Hematopoietic multipotent progenitor cell treated with erythropoietin and hydrocortisone succinate and interleukin-3 and kit ligand, for 15 days (in vitro differentiated cells): ENCODE measurements at places on chromosomes 7 and 10.

DNA sequence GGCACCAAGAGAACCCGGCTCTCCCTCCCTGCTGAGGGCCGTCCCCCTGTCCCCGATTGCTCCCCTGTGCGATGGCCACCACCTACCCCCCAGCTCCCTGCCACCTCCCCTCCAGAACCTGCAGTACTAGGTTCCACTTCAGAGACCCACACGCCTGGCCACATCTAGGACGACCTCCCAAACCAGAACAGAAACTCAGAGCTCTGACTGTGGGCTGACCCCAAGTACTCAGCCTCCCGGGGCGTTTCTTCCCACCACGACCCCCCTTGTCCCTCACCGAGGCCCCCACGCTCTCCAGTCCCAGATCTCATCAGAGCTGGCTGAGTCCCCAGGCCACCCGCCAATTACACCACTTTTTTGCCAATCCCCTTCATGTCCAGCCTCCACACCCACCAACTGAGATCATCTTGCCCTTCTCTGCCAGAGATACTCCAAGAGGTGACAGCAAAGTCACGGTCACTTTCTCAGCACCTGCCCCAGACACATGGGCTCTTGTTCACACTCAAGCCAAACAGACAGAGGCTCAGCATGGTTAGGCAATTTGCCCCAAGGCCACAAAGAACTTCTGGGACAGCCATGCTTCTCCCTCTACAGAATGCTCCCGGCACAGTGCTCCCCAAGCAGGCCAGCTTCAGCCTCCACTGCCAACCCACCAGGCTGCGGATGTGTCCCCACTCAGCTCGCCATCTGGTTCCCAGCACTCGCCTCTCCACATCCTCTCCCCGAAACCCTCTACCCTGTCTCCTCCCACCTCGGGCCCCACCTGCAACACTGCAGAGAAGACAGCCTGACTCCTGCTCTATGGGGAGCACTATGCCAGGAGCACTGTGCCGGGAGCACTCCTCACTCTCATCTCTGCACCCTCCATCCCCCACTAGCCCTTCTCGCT is 4.7 kb downstream of the TMEM120A start:
- no peak for DNase-seq

DNA sequence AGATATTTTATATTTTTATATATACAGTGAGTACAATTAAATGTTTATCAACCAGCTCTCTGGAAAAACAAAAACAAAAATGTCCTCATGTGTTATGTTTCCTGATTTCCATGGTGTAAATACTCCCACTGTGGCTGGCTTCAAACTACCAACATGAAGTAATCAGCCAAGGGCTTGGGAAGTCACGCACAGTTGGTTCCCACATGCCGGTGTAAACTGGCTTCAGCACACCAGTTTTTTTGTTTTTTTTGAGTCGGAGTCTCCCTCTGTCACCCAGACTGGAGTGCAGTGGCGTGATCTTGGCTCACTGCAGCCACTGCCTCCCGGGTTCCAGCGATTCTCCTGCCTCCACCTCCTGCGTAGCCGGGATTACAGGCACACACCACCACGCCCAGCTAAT is 11.8 kb downstream of the OSBPL3 start:
- no peak for DNase-seq

DNA sequence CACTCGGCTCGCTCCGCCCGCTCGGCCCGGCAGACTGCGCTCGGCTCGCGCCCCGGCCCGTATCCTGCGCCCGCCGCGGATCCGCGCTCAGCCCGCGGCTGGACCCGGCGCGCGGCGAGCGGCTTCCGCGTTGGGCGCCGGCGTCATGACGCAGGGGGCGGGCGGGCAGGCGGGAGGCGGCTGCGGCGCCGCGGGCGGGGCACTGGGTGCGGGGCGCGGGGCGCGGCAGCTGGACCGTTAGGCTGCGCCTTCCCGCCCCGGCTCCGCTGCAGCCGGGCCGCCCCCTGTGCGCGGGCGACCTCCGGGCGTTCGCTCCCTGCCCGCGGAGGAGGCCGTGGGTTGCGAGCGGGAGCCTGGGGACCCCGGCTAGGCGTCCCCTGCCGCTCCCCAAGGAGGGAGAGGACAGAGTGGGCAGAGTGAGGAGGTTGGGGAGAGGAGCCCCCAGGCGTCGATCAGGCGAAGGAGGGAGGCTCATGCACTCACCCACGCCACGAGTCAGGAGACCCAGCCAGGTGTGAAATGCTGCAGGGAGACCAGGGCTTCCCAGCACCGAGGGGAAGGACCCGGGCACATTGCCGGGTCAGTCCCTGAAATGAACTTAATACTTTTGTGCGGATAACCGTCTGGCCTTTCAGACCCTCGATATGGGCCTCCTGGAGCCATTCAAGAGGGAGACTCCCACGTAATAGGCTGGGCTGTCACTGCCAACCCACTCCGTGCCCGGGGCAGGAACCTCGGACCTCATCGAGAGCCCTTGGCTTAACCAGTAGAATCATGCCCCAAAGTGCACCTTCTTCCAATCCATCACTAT is at the start of gene PIP4K2A:
Gene PIP4K2A (minus strand): TSS at position 100 of the 811 bp plus-strand sequence. CDS start 252 bp downstream, outside the sequence.
- peak; percentile 85 for DNase-seq

- no peak for DNase-seq
These were observed 6.2 kb downstream of the GSAP start for GRCh38 chr7:77409739-77410547.

- DNase-seq: no peak
These were observed 623.1 kb upstream of the MGMT start for GRCh38 chr10:128843972-128844371.

GRCh38 chr10:3631291-3631690 is 153.7 kb downstream of the KLF6 start:
- no peak for DNase-seq

- no peak for DNase-seq
These were observed 29.0 kb upstream of the ATXN7L1 start for GRCh38 chr7:105905209-105905909.

DNA sequence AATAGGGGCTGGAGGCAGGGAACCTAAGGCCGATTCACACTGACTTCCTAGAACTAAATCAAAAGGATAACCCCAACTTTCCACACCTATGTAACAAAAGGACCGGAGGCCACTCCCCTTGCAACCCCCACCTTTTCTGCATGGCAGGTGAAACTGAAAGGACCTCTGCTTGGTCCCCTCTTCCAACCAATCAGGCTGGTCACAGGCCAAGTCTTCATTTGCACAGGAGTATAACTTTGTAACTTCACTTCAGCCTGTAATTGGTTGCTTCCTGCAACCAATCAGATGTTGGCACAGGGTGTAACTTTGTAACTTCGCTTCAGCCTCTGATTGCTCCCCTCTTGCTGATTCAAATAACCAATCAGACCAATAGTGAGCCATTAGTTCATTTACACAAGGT is 190.0 kb downstream of the FAM107B start:
- no peak for DNase-seq

- no peak for DNase-seq
These were observed 231.7 kb downstream of the USP6NL start for GRCh38 chr10:11379771-11380170.

DNA sequence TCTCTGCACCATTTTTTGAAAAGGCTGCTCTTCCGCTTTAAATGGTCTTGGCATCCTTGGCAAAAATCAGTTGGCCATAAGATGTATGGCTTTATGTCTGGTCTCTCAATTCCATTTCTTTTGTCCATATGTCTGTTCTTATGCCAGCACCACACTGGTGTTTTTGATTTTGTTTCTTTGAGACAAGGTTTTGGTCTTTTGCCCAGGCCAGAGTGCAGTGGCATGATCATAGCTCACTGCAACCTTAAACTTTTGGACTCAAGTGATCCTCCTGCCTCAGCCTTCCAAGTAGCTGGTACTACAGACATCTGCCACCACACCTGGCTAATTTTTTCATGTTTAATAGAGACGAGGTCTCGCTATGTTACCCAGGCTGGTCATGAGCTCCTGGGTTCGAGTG is 48.5 kb downstream of the ANLN start:
- no peak for DNase-seq

- no peak for DNase-seq
These were observed 3.2 kb upstream of the CROT start for GRCh38 chr7:87342231-87342630.

DNA sequence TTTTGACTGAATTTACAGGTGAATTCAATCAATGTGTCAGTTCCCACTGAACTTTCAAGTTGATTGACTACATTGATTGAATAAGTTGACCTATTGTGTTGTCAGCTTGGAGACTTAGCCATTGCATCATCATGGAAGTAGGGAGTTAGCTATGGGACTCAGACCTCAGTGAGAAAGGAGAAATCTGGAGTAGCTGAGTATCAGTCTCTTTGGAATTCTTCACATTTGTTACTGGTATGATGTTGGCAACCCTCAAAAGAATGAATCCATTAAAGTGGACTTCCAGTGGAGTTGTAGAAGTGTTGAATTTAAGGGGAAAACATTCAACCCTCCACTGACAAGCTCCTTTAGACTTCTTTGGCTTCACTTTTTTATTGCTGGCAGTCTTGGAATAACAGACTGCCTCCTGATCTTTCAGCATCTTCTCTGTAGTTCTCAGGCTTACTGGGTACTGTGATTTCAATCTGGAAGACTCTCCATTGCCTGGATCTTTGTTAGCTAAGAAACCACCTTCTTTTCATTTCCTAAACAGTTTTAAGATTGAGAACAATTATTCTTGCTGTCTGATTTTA is 160.3 kb upstream of the NRP1 start:
- no peak for DNase-seq

DNA sequence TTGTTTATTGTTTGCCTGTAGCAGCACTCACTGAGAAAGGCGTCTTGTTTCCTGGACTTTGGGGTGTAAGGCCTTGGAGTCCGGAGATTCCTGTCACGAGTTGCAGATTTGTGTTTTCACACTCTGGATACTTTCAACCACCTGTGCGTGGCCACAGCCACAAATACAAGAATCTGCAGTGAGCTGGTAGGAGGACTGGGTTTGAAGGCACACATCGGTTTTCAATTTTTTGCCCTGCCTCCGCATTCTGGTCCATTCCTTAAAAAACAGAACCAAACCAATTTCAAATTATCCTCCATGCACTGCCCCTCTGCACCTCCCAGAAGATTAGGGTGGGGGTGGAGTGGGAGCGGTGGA is 619 bp downstream of the EXOC4 start:
- peak; percentile 6 for DNase-seq

DNA sequence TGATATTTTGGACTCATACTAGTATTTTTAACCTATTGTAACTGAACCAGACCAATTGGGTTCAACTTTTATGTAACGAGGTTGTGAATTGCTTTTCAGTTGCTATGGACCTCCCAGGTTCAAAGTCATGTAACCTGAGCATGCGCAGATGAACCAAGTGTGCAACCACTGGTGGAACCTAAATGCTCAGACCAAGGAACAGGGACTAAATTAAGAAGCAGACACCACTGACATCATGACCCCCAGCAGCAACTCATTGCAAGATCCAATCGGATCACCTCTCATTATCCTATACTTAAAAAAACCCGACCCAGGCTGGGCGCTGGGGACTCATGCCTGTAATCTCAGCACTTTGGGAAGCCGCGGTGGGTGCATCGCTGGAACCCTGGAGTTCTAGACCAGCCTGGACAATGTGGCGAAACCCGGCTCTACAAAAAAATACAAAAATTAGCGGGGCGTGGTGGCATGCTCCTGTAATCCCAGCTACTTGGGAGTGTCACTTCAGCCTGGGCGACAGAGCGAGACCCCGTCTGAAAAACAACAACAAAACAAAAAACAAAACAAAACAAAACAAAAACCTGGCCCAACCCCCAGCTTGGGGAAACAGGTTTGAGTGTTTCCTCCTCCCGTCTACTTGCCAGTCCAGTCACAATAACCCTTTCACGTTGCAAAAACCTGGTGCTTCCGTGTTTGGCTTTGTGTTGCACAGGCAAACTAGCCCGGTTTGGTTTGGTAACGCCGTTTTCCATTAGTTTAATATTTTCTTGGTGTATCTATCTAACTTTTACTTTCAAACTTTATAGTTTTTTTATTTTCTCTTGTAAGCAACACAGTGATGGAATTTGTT is 11.3 kb upstream of the ZNF518A start:
- DNase-seq: no peak

DNA sequence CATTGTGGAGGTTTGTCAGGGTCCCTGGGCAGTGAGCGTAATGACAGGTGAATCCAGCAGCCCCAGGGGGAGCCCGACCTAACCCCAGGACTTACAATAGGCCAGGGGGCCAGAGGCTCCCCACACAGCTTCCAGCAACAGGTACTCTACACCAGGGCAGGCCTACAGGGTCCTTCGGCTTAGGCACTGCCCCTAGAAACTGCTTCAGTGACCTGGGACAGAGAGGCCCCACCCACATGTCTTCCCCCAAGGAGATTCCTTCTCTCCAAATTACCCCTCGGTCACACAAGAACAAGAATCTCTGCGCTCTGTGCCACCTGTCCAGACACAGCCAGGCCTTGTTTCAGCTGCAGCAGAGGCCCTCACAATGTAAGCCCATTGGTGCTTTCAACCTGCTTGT is 24.4 kb downstream of the SKIDA1 start:
- DNase-seq: no peak

GRCh38 chr7:80347173-80347572 is 164.7 kb downstream of the GNAT3 start:
- DNase-seq: no peak

DNA sequence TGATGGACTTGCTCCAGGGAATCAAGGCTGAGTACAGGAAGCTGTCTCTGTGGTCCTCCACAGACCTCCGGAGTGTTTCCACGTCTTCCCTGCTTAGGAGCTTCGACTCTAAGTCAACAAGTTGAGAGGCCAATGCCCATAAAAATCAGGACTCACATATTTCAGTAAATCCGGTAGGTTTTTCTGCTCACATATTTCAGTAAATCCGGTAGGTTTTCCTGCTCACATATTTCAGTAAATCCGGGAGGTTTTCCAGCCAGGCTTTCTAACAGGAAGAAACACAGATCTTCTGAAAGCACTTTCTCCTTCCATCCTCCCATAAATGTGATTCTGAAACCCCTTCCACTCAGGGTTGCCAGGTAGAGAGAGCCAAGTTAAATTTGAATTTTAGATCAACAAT is 340.1 kb upstream of the SHH start:
- no peak for DNase-seq

GRCh38 chr10:29033311-29033940 is 255.4 kb upstream of the LYZL1 start:
- no peak for DNase-seq

DNA sequence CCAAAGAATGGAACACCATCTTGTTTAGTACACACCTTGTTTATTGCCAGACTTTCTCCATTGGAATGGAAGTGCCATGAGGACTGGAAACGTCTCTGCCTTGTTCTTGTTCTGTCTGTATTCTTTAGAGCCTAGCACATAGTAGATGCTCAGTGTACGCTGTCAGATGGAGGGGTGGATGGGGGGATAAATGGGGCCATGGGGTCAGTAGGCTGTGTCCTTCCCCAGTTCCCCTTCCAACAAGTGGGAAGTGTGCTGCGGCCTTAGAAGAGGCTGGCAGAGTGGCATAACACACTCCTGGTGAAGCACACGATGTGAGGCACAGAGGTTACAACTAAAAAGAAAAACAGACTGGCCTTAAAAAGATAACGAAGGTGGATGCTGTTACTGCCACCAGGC is 61.9 kb downstream of the TMEM209 start:
- DNase-seq: no peak

- no peak for DNase-seq
These were observed 850.9 kb downstream of the LRMDA start for GRCh38 chr10:76282061-76283025.

- peak; percentile 87 for DNase-seq
These were observed 26.4 kb downstream of the CDK6 start for GRCh38 chr7:92809760-92810573.
